ENCODE measurements at places on chromosomes 5 and 9.

GRCh38 chr9:1532171-1532570 lies 482.0 kb downstream of the DMRT2 start:
- no peak for DNase-seq

GRCh38 chr9:122121931-122122330 lies 28.8 kb upstream of the TTLL11 start:
- DNase-seq, result no peak

DNA sequence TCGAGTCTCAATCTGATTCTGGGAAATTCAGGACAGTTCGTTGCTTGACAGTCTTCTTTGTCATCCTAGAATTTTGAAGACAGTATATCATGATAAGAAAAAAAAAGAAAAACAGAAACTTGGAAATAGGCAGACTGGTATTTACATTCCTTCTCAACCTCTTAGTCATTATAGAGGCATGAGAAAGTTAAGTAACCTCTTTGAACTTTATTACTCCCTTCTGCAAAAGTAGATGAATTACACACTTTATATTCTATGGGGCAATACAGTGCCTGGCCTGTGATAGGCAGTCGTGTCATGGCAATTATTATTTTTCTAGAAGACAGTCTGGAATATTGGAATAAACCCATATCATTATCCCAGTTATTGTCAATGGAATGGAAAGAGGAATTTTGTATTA lies 828.9 kb downstream of the TLR4 start:
- no peak for DNase-seq

- no peak for DNase-seq
These were observed 1074.2 kb upstream of the WWC1 start for GRCh38 chr5:167217097-167217743.

DNA sequence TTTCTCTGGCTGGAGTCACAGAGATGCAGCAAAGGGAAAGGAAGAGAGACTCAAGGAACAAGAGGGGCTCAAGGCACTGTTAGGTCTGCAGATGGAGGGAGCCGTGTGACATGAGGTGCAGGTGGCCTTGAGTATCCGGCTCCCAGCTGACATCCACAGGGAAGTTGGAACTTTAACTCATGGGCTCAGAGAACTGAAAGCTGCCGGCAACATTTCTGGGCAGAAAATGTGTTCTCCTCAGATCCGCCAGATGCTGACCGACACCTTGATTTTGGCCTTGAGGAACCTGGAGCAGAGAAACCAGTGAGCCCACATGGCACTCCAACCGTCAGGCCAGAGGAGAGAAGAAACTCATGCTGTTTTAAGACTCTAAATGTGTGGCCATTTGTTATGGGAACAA lies 258.1 kb upstream of the IRX2 start:
- no peak for DNase-seq

GRCh38 chr9:121944711-121945191 lies 148.4 kb downstream of the TTLL11 start:
- DNase-seq, result no peak

Data from stimulated activated CD4-positive, alpha-beta T cell treated with anti-CD3 and anti-CD28 coated beads, TNF-alpha, amount 100 ng/mL, for 24 hours (primary cell).